ENCODE measurements at places on chromosomes 4 and X.

DNA sequence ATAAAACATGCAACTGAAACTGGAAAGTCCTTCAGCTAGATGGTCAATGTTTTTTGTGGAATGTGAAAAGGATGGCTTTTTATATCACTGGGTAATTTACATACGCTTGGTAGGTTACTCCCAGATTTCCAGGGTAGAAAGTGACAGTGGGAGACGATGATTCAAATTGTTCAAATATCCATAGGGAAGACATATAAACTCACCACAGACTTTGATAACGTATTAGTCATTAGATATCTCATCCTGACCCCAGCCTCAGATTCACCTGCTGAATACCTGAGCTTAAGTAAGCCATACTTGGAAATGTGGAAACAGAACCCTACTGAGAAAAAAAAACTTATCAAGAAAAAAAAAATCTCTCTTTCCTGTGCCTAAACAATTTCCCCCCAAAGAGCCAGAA is 169.4 kb downstream of the ZNF674 start:
- DNase-seq, result no peak

- DNase-seq, result peak; percentile 69
These were observed 567.7 kb downstream of the MAGEB5 start for GRCh38 chrX:26783512-26784225.

GRCh38 chrX:153494541-153495361 is at the start of gene BGN:
Gene BGN (plus strand): TSS chrX:153494980. CDS start chrX:153504632, 9,652 bp downstream.
- peak; percentile 28 for DNase-seq

- peak; percentile 87 for DNase-seq
These were observed 1.6 kb downstream of the LONRF3 start for GRCh38 chrX:118975831-118976598.

DNA sequence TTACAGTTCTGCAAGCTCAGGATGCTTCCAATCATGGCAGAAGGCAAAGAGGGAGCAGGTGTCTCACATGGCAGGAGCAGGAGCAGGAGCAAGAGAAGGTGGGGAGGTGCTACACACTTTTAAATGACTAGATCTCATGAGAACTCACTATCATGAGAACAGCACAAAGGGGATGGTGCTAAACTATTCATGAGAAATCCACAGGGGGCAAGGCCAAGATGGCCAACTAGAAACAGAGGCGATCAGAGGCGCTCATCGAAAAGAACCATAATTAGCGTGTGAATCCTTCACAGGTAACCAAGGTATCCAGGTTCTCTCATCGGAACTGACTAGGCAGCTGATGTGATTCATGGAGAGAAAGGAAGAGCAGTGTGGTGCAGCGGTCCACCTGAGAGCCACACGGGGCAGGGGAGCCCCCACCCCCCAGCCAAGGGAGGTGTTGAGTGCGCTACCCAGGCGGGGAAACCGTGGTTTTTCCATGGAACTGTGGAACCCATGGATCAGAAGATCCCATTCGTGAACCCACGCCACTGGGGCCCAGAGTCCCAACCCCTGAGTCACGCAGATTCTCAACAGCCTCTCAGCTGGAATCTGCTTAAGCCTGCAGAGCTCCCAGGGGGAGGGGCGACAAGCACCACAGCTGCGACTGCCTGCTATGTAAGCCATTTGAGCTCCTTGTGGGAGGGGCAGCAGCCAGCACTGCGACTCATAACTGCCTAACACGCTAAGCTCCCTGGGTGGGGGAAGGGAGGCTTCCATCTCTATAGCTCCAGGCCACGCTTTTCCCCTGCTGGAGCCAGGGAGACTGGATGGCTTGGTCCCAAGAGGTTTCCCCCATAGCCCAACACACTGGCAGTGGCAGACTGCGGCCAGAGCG is 46.7 kb downstream of the FGF16 start:
- peak; percentile 38 for DNase-seq

GRCh38 chrX:38341442-38341841 is 11.0 kb upstream of the OTC start:
- DNase-seq, result no peak

GRCh38 chrX:132169554-132169953 is 41.7 kb upstream of the FRMD7 start:
- peak; percentile 41 for DNase-seq

DNA sequence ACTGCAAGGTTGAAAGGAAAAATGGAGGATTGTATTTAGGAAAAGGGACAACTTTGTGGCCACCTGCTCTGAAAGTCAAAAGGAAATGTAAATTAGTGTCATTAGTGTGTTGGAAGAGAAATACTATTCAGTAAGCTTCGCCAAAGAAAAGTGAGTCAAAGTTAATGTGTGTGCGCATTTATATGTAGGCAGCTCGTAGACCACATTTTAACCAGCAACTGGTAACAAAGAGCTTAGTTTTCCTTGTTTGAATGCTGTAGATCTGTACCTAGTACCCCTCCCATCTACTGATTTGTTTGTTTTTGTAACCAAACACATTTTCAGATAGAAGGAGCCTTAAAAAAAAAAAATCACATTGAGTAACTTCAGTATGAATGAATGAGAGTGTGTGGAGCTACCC is 69.3 kb downstream of the GPAT3 start:
- no peak for DNase-seq

- DNase-seq, result no peak
These were observed 579 bp downstream of the IL3RA start for GRCh38 chrX:1336948-1337779.

GRCh38 chr4:64911846-64912245 is 502.6 kb upstream of the TECRL start:
- DNase-seq, result peak; percentile 58

GRCh38 chrX:51976503-51976902 is 83.1 kb downstream of the MAGED1 start:
- no peak for DNase-seq

GRCh38 chrX:130051176-130051845 is 59.0 kb downstream of the ELF4 start:
- no peak for DNase-seq

- no peak for DNase-seq
These were observed 77.3 kb upstream of the MSX1 start for GRCh38 chr4:4781936-4782707.

DNA sequence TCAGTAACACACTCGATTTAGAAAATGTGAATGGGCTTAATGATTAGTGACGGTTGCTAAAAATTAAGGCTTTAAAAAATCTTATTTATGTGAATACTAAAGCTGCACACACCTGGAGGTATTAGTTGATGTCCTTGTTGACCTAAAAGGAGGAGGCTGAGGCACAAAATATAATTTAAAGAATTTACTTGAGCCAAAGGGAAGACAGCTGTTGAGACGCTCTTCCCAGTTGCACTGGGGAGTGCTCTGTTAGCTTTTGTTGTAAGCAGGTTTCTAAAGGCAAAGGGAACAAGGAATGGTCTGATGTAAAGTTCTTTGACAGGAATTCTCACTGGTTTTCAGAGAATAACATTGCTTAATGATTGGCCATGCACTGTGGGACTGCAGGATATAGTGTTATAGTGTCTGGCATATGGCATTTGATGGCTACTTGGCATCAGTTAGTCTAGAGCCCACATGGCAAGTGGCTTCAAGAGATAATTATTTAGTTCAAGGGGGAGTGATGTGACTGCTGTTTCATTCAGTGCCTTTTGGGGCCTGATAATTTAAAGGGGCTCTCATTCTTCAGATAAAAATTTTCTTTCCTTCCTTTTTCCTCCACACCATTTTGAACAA is 30.8 kb upstream of the PGM2 start:
- no peak for DNase-seq

- DNase-seq, result no peak
These were observed 21.3 kb downstream of the ARHGAP24 start for GRCh38 chr4:85496126-85496849.

GRCh38 chrX:127879585-127879984 is 172.6 kb downstream of the ACTRT1 start:
- no peak for DNase-seq

GRCh38 chr4:128751354-128751753 is 58.1 kb upstream of the JADE1 start:
- DNase-seq, result no peak

DNA sequence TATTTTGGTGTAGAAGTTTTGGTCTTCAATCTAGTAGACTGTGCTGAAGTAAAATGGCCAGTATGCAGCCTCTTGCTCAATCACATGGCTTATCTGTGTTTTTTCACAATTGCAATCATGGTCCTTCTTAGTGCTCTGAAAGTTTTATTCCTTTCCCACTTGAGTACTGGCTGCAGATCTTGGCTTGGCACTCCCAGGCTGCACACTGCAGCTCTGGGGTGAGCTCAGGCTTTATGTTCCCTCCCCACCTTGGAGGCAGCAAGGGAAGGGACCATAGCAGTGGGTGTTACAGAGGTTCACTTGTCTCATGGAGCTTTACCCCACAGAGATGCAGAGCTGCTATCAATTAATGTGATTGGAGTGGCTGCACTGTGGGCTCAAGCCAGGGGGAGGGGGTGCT is 156.0 kb downstream of the TENT5D start:
- no peak for DNase-seq

- peak; percentile 13 for DNase-seq
These were observed 13.7 kb upstream of the SORBS2 start for GRCh38 chr4:185825737-185826136.

DNA sequence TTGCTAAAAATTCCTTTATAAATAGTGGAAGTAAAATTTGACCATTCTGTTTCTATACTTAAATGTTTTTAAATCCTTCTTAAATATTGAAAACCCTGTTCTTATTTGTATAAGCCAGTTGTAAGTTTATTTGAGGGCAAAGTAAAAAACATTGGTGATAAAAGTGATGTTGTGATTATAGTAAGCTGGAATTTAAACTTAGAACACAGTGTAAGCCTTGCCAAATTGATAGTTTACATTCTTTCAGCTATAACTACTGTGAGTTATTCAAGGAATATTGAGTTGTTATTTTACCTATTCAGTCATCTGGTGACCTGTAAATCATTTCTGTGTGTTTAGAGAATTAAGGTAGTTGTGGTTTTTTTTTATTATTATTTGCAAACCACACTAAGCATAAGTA is 9.6 kb downstream of the YY2 start:
- DNase-seq, result no peak

DNA sequence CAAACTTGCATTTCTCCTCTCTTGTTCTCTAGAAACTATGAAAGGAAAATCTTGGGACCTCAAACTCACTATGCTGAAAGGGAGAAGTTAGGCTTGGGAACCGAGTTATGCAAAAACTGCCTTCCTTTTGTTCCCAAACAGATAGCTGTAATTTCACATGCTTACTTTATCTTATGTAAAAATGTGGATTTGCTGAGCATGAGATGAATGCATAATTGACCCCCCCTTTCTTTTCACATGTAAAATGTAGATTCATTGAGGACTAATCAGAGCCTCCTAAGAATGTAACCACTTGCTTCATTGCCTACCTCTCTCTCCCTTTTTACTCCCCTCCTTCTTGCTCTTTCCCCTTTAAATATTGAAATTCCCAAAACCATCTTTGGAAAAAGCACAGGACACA is 18.0 kb downstream of the TBC1D9 start:
- no peak for DNase-seq

GRCh38 chrX:1380672-1381233 is 11.2 kb downstream of the SLC25A6 start:
- no peak for DNase-seq

DNA sequence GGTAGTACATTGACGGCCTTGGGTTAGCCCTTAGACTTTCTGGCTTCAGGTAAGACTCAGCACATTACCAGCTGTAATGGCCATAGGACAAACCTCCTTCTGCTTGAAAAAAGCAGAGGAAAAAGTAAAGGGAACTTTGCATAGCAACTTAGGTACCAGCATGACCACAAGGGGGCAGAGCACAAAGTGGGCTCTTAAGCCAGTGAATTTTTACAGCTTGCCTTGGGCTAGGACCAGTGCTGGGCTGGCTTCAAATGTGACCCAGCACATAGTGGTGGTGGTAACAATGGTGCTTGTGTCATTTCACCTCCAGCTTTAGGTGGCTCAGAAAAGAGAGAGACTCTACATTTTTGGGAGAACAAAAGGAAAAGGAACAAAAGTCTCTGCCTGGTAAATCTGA is 66.1 kb downstream of the KLHL4 start:
- peak; percentile 64 for DNase-seq

DNA sequence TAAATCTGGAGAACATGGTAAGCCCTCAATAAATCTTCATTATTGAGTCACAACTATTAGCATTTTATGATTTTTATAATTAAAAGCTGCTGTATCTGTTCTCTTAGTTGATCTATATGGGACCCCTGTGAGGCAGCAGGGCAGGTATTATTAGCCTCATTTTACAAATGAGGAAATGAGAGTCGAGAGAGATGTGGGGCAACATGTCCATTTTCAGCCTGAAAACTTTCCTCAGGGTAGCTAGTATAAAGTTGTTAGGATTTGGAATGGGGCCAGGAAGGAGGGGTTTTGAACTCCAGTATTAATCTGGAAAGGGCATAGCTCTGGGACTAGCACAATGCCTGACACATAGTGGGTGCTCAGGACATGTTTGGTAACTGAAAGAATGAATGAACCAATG is 191.7 kb upstream of the GPC4 start:
- DNase-seq, result no peak

GRCh38 chrX:132393485-132393884 is 95.4 kb downstream of the MBNL3 start:
- no peak for DNase-seq

- DNase-seq, result no peak
These were observed 334.8 kb downstream of the TEX13C start for GRCh38 chrX:125654501-125654900.

GRCh38 chrX:100928660-100929613 is at the start of gene XKRX:
Gene XKRX (minus strand): TSS chrX:100928917. CDS start chrX:100928304, 613 bp downstream.
- peak; percentile 83 for DNase-seq

GRCh38 chr4:86508436-86508835 is 85.7 kb upstream of the PTPN13 start:
- no peak for DNase-seq

DNA sequence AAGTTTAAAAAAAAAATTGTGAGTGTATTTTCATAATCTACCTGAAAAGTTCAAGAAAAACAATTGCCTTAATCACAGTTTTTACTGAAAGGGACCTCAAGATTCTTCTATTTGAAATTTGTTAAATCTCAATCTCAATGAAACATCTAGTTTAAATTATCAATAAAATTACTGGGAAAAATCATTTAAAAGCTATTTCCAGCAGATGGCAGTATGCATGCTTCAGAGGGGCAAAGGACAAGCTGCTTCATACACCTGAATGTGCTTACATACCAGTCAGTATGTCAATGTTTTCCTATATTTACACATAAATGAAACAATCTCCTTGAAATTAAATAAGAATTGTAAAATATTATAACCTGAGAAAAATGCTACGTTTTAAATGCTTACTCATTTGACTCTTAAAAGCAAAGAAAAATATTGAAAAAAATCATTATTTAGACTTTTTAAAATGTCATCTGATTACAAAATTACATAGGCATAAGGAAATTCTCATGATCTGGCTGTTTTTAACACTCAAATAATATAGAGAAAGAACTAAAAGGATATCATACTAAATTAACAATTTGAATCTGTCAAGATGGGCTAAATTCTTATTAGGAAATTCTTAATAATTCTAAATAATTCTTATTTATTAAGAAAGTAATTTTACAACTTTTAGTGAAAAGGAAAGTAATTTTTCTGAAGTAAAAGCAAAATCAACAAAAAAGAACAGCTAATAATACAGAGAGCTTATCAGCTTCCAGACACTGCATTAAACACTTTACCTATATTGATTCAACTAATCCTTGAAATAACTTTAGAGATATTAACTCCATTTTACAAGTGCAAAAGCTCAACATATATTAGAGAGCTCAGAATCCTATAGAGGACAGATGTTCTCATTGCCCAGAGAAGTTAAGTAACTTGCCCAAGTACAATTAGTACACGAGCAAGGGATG is 242.1 kb downstream of the ADAMTS3 start:
- peak; percentile 68 for DNase-seq
